Renal cortical epithelial cell (primary cell): ENCODE measurements at places on chromosomes 4 and X. TPM values are rescaled to one million over a fixed set of nuclear protein-coding genes. Genes with fewer than 3 reads are reported as not detected.
A peak's percentile ranks its signal among the peaks of the same experiment; 100 is the strongest.

- no peak for DNase-seq
Measured at GRCh38 chr4:125303058-125303457, 11.7 kb upstream of the FAT4 start.

DNA sequence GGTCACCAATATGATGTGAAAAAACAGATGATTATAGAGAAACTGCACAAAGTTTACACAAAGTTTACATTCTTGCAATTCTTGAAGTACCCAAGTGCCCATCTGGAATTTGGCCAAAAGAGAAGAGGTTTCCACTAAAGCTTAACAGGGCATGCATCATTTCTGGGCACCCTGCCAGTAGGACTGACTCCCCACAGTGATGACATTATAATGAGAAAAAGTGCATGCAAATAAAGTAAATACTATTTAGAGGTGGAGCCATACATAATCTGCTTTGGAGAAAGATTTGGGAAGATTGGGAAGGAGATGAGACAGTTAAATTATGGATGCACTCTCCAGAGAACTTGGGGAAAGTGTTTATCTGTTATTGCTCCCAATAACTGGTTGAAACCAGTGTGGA is 93.7 kb upstream of the TRPC3 start:
- peak; percentile 99 for DNase-seq

USP27X gene
- total RNA-seq = 1.9 and 4.6 TPM in 2 replicates

HERC5 gene
- total RNA-seq = 4.9 and 5.7 TPM in 2 replicates

DNA sequence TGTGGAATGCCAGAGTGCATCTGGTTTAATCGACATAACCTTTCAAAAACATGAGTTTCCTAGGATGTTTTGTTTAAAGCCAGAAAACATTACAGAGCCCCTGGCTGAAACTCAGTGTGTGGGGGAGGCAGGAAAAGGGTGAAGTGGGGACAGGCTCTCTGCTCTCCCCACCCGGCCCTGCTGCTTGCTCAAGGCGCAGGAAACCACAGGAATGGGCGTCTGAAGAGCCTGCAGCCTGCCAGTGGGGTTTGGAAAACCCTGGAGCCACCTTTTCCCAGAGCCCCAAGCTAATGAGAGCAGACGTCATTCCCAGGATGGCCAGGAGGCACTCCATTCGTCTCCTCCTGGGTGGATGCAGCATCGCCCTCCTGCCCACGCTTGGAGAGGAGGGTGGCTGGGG is 240.6 kb downstream of the AFAP1 start:
- DNase-seq = no peak

DNA sequence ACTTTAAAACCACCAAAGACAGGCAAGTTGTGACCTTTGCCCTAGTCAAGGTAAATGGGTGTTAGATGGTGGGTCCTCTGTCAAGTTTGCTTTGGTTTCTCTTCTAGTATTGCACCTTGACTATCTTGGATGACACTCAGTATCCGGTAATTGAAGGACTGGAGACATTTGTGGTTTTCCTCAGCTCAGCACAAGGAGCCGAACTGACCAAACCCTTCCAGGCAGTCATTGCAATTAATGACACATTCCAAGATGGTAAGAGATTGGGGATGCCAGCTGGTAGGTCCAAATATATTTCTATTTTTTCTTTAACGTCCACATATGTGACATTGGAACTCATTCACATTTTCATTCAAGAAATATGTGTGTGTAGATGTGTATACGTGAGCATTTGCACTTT is 69.3 kb upstream of the ANXA3 start:
- DNase-seq = no peak

DNA sequence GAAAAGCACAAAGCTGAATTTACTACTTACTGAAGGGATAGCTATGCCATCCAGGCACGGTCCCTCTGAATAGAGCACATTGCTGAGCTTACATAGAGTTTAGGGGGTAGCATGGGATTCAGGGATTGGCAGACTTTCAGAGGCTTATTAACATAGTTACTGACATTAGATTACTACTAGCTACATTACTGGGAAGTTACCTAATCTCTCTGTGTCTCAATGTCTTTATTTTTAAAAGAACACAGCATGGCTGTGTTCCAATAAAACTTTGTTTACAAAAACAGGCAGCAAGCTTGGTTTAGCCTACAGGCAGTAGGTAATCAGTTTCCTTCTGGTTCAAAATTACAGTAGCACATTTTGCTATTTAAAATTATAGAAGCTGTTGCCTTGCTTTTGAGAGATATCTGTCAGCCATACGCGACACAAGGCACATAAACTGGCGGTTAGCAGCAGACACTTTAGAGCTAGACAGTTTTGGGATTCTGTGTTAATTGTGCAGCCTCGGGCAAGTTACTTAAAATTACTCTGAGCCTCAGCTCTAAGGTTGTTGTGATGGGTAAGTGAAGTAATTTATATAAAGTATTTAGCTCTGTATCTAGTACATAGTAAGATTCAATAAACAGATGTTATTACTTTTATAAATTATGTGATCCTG is 6.9 kb downstream of the KLHL8 start:
- DNase-seq = peak; percentile 59

LRRC66 gene
- total RNA-seq = 0.55 TPM in 1 of 2 replicates, not detected in the other

GRCh38 chrX:670645-671044 is 40.1 kb downstream of the SHOX start:
- DNase-seq = no peak

GRCh38 chr4:31234494-31234893 is 514.3 kb downstream of the PCDH7 start:
- no peak for DNase-seq

- DNase-seq = no peak
Measured at GRCh38 chr4:14165222-14165920, 537.8 kb upstream of the BOD1L1 start.
